HepG2 (cell line): ENCODE measurements at places on chromosomes 4 and X. TPM values are rescaled to one million over a fixed set of nuclear protein-coding genes. Genes with fewer than 3 reads are reported as not detected.

Gene MTM1
- polyA plus RNA-seq: 8.7 and 12.0 TPM in 2 replicates

Gene OTUD6A
- not detected in 2 replicates for polyA plus RNA-seq

Gene NHSL2
- polyA plus RNA-seq: not detected in 2 replicates

Gene FRG2
- not detected in 2 replicates for polyA plus RNA-seq

Gene DRP2
- polyA plus RNA-seq: 0.07 and 0.09 TPM in 2 replicates

Gene MGST2
- 312 and 416 TPM in 2 replicates for polyA plus RNA-seq

Gene SLC6A14
- polyA plus RNA-seq: 15.0 and 22.6 TPM in 2 replicates

Gene ZCCHC18
- 0.09 and 0.33 TPM in 2 replicates for polyA plus RNA-seq

Gene RASL11B
- 0.12 and 0.20 TPM in 2 replicates for polyA plus RNA-seq

Gene DCHS2
- 0.03 and 0.05 TPM in 2 replicates for polyA plus RNA-seq

Gene ENPEP
- polyA plus RNA-seq: not detected in 2 replicates

Gene RAI2
- polyA plus RNA-seq: not detected in 2 replicates
